Cortex of kidney (tissue), 1 donor: ENCODE measurements at places on chromosomes 6 and 20.

DNA sequence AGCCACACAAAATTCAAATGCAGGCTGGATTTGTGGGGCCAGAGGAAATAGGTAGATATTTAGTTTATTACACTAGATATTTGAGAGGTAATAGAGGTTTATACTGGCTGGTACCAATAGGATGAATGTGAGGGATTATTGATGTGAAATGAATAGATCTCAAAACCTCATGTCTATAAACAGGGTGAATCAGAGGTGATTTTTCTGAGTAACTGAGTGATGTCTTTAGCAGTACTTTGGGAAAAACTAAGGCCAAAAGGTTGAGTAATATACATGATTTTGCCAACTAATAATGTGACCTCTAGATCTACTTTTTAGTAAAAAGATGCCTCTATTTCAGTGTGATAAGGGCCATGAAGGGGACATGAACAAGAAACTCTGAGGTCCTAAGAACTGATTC lies 86.8 kb downstream of the HAO1 start:
- DNase-seq = no peak

DNA sequence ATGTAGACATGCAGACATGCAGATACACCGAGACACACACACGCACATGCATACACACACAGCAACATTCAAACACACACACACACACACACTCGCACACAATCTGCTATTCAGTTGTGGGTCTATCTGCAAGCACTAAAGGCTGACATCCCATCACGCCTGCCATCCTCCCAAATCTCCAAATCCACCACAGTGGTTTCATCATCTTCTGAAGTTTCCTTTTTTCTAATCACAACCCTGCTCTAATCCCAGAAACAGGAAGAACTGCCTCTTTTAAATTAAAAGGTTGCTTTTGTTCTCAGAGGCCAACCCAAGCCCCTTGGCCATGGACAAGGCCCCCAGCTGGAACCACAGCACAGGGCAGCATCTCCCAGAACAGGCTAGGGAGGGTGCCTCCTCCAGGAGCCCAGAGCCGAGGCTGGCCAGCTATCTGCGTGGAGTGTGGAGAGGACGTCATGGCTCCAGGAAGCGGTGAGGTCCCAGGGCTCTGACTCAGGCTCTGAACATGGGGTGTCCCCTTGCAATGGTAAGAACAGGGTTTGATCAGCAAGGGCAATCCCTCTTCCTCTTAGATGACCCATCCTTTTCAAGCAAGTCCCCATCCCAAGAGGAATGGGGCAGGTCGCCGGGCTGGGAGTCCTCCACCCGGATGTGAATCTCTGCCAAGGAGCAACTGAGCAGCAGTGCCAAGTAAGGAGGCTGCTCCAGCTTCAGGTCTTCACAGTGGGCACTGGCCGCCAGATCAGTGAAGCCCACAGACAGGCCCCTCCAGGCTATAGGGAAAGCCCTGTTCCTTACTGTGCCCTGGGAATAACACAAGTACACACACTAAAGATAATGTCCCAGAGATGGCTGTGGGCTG lies 14.7 kb downstream of the FOXF2 start:
- no peak for DNase-seq

DNA sequence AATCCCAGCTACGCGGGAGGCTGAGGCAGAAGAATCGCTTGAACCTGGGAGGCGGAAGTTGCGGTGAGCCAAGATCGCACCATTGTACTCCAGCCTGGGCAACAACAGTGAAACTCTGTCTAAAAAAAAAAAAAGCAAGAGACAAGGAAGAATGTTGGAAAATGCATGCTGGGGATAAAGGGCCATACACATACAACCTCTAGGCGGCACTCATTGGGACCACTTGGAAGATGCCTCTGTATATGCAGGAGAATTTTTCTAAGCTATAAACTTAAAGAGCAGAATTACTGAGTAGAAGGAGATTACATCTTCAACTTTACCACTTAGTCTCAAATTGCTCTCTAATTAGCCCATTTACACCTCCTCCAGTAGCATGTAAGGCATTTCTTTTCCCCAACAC lies 42.8 kb downstream of the ZBTB9 start:
- DNase-seq = no peak

DNA sequence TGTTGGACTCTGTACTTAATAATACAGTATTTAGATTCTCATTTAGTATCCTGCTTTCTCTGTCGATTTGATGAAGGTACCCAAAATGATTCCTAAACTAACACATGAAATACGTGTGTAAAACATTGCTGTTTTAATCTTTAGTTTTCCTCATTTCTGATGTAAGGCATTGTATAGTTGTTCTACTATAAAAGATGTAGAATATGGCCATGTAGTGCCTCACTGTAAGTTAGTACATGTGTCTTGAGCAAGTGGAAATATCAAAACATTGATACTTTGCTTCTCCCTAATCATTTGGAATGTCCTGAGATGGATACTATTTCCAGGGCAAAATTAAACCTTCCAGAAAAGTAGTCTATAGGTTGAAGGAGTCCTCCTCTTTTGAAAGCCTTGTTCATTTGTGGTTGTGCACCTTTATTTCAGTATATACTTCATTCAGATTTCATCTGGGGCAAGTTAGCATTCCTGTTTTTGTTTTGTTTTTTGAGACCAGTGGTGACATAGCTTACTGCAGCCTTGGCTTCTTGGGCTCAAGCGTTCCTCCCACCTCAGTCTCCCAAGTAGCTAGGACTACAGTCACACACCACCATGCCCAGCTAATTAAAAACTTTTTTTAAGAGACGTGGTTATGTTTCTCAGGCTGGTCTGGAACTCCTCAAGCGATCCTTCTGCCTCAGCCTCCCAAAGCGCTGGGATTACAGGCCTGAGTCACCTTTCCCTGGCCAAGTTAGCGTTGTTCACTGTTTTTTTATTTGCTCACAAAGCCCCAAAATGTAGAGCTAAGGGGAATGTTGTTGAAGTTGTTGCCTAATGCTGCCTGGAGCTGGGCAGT lies 11.6 kb downstream of the SRSF3 start:
- no peak for DNase-seq

DNA sequence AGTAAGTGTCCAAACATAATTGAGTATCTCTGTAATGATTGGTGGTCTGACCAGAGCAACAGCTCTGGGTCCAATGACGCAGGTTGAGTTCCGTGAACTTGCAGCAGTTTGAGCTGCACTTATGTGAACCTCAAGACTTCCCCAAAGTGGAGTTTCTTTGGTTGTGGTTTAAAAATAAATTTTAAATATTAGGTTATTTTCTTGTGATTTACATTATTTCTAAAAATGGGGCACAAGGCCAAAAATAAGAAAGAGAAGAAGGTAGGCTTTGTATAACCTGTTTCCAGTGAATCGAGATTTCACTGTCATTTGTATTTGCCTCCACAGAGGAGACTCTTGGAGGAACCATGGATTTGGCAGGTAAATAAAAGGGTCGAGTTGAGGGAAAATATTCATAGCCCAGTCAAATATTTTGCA lies 166.4 kb upstream of the ZNF217 start:
- no peak for DNase-seq

GRCh38 chr6:44636561-44637248 lies 249.2 kb downstream of the CDC5L start:
- no peak for DNase-seq

DNA sequence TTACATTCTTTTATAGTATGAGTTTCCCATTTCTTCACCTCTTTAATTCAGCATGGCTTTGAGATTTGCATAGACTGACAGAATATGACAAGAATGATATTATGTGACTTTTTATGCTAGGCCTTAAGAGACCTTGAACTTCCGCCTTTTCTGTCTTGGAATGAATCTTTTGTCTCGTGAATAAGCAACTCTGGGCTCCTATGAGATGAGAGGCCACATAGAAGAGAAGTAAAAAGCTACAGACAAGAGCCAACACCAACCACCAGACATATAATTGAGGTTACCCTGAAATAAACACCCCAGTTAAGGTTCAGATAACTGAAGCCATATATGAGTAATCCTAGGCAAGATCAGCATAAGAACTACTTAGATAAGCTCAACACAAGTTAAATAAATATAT lies 600.8 kb downstream of the MEI4 start:
- DNase-seq = no peak

DNA sequence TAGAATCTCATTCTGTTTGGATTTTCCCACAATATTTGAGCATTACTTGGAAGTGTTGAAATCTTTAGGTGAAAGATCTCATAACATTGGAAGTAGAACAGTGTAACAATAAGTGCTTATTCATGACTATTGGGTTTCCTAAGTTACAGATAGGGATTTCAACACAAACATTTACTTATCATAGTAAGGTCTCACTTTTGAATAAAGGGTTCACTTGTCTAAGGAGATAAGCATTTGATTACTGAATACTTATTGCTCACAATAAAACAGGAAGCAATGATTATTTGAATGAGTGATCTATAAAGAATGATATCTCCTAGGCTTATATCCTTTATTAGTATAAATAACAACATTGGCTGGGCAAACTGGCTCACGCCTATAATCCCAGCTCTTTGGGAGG lies 14.8 kb downstream of the DDX43 start:
- DNase-seq = no peak
